ENCODE measurements at places on chromosomes 16 and 17.

DNA sequence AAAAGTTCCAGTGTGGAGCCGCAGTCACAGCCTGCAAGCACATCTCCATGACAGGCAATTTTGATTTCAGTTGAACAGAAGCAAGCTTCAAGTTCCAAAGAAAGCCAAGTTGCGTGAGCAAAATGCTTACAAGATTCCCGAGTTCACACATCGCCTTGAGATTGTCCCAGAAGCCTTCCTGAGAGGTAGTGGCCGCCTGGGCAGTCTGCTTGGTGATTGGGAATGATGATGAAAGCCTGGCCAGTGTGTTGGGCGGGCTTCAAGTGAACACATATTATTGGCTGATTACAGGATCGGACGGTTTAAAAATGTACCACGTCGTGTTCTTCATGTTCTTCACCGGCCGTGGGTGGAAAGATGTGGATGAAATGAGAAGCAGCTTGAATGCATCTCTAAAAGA, 185.5 kb downstream of the FOXL1 start:
- no peak for DNase-seq

GRCh38 chr17:47295874-47296255, 27.9 kb upstream of the EFCAB13 start:
- DNase-seq, result no peak

DNA sequence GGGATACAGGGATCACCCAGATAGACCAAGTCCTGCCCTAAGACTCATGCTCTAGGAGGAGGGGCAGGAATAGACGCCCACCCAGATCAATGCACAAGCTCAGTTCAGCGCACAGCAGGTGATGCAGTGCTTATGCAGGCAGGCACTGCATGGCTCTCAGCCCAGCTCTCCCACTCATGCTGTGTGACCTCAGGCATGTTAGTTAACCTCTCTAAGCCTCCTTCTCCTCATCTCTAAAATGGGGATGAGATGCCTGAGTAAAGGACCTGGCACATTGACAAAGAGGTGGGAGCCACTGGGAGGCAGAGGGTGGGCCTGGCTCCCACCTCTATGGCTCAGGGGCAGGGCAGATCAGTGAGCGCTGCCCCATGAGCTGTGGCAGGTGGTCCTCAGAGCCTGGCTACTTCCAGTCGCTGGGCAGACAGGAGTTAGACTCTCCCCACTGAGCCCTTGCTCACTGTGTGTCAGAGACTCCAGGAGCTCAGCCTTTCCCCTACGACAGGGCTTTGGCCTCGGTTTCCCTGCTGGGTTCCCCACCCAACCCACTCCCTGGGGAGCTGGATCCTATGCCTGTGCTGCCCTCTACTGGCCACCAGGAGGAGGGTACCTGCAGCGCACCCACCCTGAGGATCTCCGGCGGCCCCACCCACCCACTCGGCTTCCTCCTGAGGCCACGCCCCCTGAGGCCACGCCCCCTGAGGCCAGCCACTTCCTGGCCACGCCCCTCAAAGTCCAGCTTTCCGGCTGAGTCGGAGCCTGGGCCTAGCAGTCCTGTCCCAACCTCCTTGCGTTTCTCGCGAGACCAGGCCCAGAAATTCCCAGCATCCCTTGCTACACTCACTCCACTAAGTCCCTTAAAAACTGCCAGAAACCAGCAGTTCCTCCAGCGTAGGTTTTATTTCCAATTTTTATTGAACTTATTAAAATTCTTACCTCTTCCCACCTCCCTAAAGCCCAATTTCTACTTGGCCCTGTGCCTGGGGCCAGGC, 196.1 kb downstream of the GSG1L start:
- DNase-seq, result peak; percentile 67

GRCh38 chr17:14737984-14738651, 437.2 kb downstream of the HS3ST3B1 start:
- peak; percentile 2 for DNase-seq

- no peak for DNase-seq
Measured at GRCh38 chr17:65552214-65552613, 9.2 kb downstream of the AXIN2 start.

- DNase-seq, result peak; percentile 92
Measured at GRCh38 chr16:11255737-11256660, at the start of gene SOCS1. SOCS1 (minus strand) TSS chr16:11256204; CDS start chr16:11255478, 726 bp downstream.

- DNase-seq, result no peak
Measured at GRCh38 chr17:80259457-80260068, 1.1 kb upstream of the RNF213 start.

Measured in CD4-positive, alpha-beta T cell treated with Interleukin-12 subunit alpha and Interleukin-12 subunit beta, for 1 hour (primary cell).